ENCODE measurements at places on chromosomes 3 and 15. TPM values are rescaled to one million over a fixed set of nuclear protein-coding genes. Genes with fewer than 3 reads are reported as not detected.

- no peak for DNase-seq
These were observed 528.7 kb downstream of the ZIC1 start for GRCh38 chr3:147937891-147938290.

DNA sequence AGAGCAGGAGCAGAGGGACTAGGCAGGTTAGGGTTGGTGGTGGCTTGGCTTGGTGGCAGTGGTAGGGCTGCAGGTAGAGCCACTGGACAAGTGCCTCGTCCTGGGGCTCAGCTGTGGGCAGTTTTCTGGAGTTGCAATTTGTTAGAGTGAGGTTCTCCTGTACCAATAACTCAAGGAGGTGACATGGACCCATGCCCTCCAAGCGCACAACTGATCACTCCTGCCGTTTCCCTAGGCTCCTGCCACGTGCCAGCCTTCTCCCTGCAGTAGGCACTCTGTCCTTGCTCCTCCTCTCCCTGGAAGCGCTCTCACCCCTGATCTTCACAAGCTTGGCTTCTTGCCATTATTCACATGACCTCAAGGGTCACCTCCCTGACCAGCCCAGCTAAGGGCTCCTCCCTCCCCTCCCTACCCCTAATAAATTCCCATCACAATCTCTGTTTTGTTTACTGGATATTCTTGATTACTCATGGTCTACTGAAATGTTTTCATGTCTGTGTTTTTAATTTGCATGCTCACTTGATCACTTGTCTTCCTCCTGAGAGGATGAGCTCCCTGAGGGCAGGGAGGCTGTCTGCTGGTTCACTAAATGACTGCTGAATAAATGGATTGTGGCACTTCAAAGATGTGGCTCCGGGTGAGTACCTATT, 3.3 kb downstream of the WNT7A start:
- no peak for DNase-seq

DNA sequence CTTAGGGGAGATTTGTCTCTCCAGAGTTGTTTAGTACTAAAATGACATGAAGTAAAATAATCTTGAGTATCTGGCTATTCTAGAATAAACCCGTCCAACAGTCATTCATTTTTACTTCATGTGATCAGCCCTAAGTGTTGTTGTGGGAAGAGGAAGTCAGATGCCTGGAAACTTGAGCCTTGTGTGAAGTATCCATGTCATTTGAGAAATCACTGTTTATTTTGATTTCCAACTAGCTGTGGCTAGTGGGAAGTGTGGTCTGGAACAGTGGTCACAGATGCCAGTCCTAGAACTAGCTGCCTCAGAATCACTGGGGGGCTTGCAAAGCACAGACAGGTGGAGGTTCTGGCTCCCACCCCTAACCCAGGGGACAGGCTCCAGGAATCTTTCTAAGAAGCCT, 77.7 kb upstream of the LIMD1 start:
- no peak for DNase-seq

- no peak for DNase-seq
These were observed 69.7 kb downstream of the UBE2E2 start for GRCh38 chr3:23272820-23273219.

GRCh38 chr3:107738486-107739183, 215.9 kb downstream of the BBX start:
- DNase-seq = no peak

DNA sequence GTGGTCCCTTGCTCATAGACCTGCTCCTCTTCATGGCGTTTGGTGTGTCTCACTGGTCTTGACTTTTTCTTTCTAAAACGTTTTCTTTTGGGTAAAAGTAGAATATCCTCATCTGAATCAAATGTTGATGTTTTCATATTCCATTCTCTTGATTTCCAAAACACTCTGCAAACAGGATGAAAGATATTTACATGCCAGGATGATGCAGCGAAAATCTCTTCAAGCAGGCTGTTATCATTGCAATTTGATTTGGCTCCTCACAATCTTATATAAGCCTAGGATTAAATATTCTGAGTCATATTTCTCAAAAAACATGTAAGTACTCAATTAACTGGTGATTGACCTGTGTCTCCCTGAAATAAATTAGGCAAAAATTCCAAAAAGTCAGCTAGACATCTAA, 10.1 kb downstream of the PP2D1 start:
- no peak for DNase-seq

DNA sequence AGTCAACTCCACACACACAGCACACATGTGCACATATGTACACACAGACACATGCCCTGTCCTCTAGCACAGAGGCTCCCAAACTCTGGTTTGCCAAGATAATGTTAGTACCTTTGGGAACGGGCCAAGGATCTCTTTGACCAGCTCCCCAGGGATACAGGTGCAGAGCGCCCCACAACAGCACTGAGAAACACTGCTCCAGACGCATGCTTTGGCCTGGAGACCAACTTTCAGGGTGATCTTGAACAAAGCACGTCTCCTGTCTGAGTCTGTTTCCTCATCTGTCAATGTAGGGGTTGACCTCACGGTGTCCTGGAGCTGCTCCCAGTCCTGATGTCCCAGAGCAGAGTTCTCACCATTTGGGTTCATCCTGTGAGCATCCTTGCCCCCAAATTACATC, 15.9 kb upstream of the SKOR1 start:
- DNase-seq = no peak

DNA sequence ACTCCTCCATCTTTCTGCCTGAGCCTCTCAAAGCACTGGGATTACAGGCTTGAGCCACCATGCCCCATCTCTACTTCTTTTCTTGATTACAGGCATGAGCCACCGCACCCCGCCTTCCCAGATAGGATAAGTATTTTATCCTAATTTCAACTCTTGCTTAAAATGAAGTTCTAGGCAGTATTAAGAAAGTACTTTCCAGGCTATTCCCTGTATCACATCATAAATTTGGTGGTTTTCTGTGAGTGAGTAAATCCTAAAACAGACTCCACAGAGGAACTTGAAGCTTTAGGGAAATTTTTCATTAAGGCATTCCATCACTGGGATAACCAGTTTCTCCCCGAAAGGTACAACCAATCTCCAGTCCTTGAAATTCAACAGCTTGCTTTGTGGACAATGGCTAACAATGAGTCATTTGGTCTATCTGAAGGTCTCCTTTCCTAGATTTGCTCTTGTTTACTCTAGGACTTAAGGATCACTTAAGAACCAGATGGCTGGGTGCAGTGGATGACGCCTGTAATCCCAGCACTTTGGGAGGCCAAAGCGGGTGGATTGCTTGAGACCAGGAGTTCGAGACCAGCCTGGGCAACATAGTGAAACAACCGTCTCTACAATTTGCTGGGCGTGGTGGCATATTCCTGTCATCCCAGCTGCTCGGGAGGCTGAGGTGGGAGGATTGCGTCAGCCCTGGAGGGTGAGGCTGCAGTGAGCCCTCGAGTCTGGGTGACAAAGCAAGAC, 49.7 kb upstream of the SKIL start:
- no peak for DNase-seq

GRCh38 chr3:115415246-115415996, 207.9 kb upstream of the GAP43 start:
- DNase-seq = no peak

DNA sequence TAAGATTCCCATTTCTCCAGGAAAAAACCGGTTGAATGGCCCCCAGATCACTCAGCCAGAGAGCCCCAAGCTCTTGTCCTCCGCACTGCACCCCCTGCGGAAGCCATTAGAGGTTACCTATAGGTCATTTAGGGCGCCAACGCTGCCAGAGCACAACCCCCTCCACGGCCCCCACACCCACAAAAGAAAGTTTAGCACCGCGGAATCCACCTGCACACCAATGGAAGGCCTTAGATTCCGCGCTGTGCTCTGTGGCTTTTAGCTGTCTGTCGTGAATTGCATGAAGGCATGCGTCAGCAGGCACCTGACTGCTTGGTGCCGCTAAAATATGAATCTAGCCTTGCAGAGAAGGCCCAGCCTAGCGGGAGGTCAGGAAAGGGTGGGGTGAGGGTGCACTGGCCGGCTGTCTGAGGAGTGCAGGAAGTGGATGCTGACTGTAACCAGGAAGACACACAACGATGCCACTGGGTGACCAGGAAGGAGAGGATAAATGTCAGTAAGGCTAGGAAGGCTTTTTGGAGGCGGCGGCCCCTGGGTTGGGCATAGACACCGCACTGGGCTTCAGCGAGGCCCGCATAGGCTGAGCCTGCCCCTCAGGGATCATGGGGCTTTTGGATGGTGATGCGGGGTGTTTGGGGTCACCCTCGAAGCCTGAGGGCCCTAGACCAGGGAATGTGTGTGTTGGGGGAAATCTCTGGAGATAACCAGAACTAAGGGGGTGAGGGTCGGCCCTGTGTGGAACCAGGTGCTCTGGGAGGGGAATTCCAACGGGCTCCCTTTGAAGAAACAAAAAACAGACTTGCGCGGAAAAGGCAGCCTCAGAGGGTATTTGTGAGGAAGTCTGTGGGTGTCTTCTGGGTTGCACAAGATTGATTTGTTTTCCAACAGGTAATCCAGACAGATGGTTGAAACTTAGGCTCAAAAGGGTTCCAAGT, 976 bp upstream of the NUP210 start:
- peak; percentile 87 for DNase-seq

- no peak for DNase-seq
These were observed 496.6 kb upstream of the NAALADL2 start for GRCh38 chr3:174362556-174362955.

- DNase-seq = no peak
These were observed 22.2 kb downstream of the POC1A start for GRCh38 chr3:52132041-52132440.

DNA sequence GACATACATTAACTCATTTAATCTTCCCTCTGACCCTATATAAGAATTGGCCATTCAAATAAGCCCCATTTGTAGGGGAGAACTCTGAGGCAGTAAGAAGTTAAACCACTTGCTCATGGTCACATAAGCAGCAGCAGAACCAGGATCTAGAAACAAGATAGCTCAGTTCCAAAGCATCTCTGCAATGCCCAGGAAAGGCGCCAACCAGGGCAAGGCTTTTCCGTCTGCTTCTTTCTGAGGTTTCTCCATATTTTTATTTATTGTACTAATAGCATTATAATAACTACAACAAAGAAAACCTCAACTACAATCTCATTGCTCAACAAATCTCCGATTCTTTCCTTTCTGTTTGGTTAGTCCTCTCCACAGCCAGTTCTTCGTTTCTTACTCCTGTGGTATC, 4.3 kb upstream of the UBE2E2 start:
- no peak for DNase-seq

DNA sequence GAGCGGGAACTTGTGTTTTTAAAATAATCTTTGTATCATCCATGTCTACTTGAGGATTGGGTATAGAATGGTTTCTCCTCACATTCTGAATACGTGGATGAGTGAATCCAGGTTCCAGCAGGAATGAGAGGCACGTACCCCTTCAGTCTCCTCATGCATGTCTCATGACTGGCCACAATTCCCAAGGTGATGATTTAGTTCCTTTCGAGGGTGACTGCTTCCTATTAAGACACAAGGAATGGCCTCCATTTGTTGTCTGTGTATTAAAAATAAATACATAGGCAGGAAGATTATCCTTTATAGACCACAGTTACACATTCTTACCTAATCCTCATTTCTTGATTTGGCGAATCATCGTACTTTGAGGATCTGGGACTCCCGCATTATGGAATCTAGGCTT, 217.0 kb upstream of the LRIG1 start:
- no peak for DNase-seq

The CCRL2 gene
- 2.7 TPM for total RNA-seq

The IMPG2 gene
- 0.11 TPM for total RNA-seq

The HAPLN3 gene
- 32.2 TPM for total RNA-seq

The A4GNT gene
- total RNA-seq = not detected

The PIGX gene
- total RNA-seq = 49.0 TPM

Data from CD8-positive, alpha-beta memory T cell (primary cell).